A549 treated with ZK216348 at 1 μM for 4 hours (cell line): ENCODE measurements at places on chromosomes 1 and 21. TPM values are rescaled to one million over a fixed set of nuclear protein-coding genes. Genes with fewer than 3 reads are reported as not detected.

Gene AMY1B
- total RNA-seq = not detected in 5 replicates

Gene ARHGAP29
- 8.0 to 17.5 TPM (median 15.4 TPM) in 5 replicates for total RNA-seq

Gene FAM131C
- 10.8 to 20.2 TPM (median 18.3 TPM) in 5 replicates for total RNA-seq

Gene S100A12
- not detected in 5 replicates for total RNA-seq

Gene RHD
- not detected in 5 replicates for total RNA-seq

Gene CLCA2
- not detected in 5 replicates for total RNA-seq

Gene PTGS2
- total RNA-seq = 4.2 to 8.3 TPM (median 6.7 TPM) in 5 replicates

Gene ADAM30
- not detected in 5 replicates for total RNA-seq

Gene TIAM1
- total RNA-seq = 0.53 to 0.79 TPM (median 0.61 TPM) in 5 replicates

Gene ZNF281
- total RNA-seq = 34.8 to 45.9 TPM (median 43.1 TPM) in 5 replicates

Gene CACNA1E
- not detected in 5 replicates for total RNA-seq

Gene LCE2D
- not detected in 5 replicates for total RNA-seq

Gene MACO1
- total RNA-seq = 8.4 to 12.9 TPM (median 9.5 TPM) in 5 replicates
